ENCODE measurements at places on chromosomes 5 and 9.
A peak's percentile ranks its signal among the peaks of the same experiment; 100 is the strongest.

- no peak for DNase-seq
- no peaks in the 10 kb centered on the region for H3K4me1 ChIP-seq
- H3K27me3 ChIP-seq, result no peaks in the 10 kb centered on the region
- no peaks in the 10 kb centered on the region for H3K36me3 ChIP-seq
These were observed 154.1 kb upstream of the PAPPA start for GRCh38 chr9:115999498-115999897.

DNA sequence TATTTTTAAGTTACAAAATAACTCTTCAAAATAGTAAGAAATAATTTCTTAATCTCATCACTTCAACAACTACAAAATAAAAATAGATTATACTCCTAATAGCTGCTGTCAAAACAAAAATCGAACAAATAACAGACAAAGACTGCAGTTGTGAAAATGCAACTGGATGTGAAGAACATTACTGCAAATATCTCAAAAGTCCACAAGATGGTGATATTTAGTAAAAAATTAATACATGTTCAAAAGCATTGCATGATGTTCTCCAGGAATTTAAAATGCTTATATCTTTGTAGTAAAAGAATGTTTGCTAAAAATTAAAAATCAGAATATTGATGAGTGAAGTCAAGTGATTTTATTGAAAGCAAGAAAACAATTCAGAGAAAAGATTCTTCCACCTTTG lies 66.2 kb downstream of the MPDZ start:
- no peak overlapping the region for H3K4me3 ChIP-seq
- H3K36me3 ChIP-seq, result no peaks in the 10 kb centered on the region
- no peaks in the 10 kb centered on the region for H3K27me3 ChIP-seq
- H3K4me1 ChIP-seq, result no peaks in the 10 kb centered on the region

- no peak for DNase-seq
- no peak overlapping the region for H3K27ac ChIP-seq
- H3K36me3 ChIP-seq, result no peaks in the 10 kb centered on the region
- H3K4me3 ChIP-seq, result no peak overlapping the region
These were observed 6.9 kb downstream of the DNAI1 start for GRCh38 chr9:34465468-34465867.

DNA sequence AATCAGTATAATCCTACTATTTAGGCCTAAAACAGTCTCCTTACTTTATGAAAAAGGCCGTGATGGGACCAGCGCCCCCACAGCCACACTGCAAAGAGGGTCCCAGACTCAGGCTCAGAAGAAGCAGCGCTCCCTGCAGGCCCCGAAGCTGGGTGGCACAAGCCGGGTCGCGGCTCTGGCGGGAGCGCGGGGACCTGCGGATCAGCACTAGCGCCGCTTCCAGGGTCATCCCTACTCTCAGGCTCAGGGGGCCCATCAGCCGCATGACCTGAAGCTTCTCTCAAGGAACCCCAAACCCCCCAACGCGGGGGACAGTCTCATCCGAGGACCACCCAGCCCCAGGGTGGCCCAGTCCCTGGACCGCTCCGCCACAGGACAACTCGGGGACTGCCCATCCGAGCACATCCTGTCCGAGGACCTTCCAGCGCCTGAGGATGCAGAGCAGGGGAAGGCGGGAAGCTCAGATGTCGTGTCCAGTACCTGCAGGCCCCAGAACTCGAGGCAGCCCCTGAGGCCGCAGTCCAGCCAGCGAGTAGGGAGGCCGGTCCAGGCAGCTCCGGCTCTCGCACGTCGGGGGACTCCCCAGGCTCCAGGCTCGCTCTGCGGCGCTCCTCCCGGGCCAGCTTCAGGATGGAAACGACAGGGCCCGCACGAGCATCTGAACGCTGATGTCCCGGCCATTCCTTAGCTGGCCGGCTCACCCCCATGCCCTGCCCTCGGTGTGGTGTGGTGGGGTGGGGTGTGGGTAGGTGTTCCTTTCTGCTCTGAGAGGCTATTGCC lies 32.4 kb upstream of the CDK20 start:
- no peaks in the 10 kb centered on the region for H3K36me3 ChIP-seq
- H3K27me3 ChIP-seq, result peaks cover 43% of the 10 kb centered on the region
- no peak overlapping the region for H3K27ac ChIP-seq
- H3K4me1 ChIP-seq, result peaks cover 12% of the 10 kb centered on the region

DNA sequence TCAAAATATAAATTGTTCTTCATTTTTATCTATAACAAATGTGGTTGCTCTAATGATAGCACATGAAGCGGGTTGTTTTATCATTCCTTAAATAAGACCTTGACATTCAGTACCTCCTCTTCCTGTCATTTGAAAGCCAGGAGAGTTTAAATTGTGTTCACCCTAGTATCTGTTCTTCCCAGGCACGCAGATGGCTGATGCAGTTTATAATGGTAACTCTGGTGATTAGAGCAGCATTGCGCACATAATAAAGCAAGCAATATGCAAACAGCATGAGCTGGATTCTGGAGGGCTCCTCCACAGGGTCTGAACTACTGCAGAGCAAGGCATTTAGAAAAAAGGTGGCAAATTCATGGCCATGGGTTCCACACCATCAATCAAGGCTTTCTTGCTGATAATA lies 307.8 kb downstream of the ENC1 start:
- H3K27ac ChIP-seq, result no peak overlapping the region
- no peaks in the 10 kb centered on the region for H3K36me3 ChIP-seq
- H3K4me3 ChIP-seq, result no peak overlapping the region
- DNase-seq, result no peak

DNA sequence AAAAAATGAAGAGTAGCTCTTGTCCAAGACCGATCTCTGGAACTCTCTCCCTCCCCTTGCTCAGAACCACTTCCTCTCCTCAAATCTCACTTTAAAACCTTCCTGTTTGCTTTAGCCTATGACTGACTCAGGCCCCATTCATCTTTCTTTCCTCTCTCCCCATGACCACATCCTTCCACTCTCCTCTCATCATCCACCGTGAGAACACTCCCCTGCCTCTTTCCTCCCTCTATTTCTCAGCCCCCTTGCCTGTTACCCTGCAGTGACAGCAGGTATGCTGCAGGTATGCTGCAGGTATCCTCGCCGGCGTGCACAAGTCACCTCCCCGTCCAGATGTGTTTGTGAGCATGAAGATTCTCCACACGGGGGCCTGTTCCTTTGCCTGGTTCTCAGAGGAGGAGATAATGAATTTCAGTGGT lies 505.3 kb downstream of the CCDC171 start:
- H3K4me1 ChIP-seq, result peaks cover 32% of the 10 kb centered on the region
- no peak for DNase-seq
- no peaks in the 10 kb centered on the region for H3K36me3 ChIP-seq
- peak overlapping the region; percentile 71 for H3K27ac ChIP-seq
- H3K27me3 ChIP-seq, result no peaks in the 10 kb centered on the region

GRCh38 chr5:89967771-89968444 lies 441.6 kb downstream of the CETN3 start:
- no peaks in the 10 kb centered on the region for H3K27me3 ChIP-seq
- H3K4me3 ChIP-seq, result no peak overlapping the region
- no peaks in the 10 kb centered on the region for H3K36me3 ChIP-seq
- no peaks in the 10 kb centered on the region for H3K4me1 ChIP-seq
- DNase-seq, result no peak
- no peak overlapping the region for H3K27ac ChIP-seq

DNA sequence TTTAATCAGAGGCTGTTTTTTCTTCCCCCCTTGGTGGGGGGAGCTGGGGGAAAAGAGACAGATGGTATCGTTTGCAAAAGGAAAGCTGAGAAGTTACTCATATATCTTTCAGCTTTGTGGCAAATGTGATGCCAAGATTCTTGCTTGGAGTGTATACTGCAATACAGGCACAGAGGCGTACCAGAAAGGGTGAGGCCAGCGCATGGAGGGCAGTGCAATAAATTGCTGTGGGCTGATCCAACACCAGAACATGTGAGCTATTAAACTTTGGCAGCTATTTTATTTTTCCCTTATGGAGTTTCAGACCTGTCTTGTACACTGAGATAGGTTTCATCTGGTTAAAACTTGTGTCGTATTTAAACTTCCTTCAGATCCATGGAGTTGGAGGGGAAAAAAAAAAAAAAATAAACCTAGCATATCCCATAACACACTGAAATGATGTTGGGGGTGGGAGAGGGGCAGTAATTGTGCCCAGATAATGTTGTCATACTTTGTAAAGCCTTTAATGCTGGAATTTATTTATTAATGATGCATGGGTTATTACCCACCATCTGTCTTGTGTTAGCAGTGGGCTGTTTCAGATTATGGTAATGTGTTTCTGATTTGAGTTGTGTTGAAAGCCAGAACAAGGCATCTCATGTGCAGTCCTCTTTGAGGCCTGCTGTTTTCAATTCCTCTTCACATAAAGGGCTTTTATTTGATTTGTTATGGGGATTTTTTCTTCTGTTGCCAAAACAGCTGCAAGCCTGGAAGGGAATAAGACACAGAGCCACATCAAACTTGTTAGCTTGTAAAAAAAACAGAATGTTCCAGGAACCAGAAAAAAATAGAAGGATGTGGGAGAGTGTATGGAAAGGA lies 891.3 kb downstream of the TLE1 start:
- no peaks in the 10 kb centered on the region for H3K27me3 ChIP-seq
- H3K36me3 ChIP-seq, result no peaks in the 10 kb centered on the region
- H3K27ac ChIP-seq, result no peak overlapping the region
- H3K4me1 ChIP-seq, result no peaks in the 10 kb centered on the region

All from activated T-cell treated with anti-CD3 and anti-CD28 coated beads, Interleukin-2, amount 50 U/mL, for 24 hours (primary cell).